ENCODE measurements at places on chromosomes 1 and 21.

- DNase-seq: no peak
These were observed 50.6 kb downstream of the CHML start for GRCh38 chr1:241589521-241589920.

DNA sequence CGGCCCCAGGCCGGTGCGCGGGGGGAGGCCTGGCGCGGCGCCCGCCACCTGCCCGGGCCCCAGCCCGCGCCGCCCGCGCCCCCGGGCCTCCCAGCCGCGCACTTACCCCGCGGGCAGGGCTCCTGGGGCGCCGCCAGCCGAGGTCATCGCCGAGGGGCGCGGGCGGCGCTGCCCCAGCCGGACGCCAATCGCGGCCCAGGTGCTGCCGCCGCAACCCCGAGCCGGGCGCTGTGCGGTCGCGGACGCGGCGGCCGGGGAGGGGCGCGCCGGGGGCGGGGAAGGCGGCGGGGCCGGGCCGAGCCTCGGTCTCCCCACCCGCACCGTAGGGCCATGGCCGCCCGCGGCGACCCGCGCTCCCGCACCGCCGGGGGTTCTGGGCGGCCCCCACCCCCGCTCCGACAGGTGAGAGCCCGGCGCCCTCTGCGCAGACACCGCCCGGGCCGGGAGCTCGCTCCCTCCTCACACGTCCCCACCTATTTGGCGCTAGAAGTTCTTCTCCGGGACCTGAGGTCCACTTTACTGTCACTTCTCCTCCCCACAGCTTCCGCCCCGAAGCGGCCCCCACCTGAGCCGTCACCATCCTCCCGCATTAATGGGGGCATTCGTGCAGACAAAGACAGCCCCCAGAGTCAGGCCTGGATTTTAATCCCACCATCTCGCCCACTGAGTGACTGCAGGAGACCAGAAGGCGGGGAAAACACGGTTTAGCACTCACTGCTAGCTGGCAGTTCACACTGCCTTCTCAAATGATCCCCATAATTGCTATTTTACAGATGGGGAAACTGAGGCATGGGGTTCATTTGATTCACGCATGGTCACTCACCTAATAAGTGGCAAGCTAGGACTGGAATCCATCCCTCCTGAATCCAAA lies at the start of gene TTC39A:
TSS of gene TTC39A (minus strand) at position 232 of the 871 bp plus-strand sequence. CDS start at position 147, 85 bp downstream.
- no peak for DNase-seq

DNA sequence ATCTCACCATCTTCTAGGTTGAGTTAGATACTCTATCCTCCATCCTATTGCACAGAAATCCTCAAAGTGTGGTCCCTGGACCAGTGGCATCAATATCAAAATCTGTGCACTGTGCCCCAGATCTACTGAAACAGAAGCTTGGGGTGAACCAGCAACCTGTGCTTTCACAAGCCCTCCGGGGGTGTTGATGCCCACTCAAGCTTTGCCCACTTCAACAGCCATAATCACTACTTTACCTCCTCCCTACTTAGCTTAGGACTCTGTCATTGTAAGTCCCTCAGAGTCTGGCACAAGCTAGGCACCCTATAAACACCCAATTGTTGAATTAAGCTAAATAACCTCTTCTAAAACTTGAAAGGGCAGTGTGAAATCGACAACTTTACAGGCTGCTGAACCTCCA lies 144.2 kb upstream of the SOD1 start:
- DNase-seq: no peak

GRCh38 chr1:70109241-70109640 lies 96.1 kb downstream of the LRRC40 start:
- no peak for DNase-seq

DNA sequence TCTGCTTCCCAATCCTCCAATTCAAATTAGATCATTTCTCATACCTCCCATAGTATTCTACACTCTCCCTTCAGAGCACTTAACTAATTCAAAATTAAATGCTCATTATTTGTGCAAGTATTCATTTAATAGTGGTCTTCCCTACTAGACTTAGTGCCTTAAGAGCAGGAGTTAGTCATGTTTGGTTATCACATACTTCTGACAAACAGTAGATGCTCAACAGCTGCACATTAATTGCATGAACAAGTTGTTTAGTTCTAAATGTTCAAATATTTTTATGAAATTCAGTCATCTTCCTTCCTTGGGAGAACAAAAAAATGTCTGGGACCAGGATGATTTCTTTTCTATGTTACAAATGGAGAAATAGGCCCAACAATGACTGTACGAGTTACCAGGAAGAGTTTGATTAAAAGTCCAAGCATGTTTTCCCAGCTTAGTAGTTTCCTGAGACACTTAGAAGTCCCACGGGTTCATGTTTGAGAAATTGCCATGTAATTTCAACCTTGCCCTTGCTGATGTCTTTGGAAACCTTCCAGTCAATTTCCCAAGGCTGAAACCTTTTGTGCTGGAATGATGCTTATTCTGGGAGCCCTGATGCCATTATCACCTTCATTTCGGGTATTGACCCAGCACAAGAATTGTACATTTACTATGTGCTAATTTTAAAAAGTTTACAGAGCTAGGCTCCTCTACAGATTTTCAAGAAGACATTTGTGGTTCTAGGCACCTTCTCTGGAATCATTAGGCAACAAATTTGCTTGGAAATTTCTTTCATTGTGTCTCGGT lies 437.9 kb upstream of the PLXNA2 start:
- no peak for DNase-seq

DNA sequence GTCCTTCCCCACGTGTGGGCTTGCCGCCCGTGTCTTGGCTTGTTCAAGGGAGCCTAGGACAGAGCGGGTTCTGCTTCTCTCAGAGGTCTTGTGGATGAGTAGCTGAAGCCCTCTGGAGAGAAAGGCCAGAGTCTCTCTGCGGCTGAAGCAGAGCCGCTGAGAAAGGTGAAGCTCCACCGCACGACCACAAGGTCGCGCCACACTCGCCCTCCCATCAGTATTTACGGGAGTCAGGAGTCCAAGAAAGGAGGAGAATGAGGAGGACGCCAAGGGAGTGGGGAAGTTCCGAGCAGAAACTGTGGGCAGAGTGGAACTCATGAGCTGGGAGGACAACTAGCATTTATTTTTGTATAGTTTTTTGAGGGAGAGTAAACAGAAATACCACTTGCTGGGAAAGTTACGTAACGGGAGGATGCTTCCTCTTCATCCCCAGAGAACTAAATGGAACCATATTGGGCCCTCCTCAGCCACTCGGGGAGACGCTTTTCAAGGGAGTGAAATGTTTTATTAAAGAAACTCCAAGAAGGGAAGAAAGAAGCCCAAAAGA lies 51.6 kb upstream of the HAO2 start:
- DNase-seq: no peak

- no peak for DNase-seq
These were observed 40.4 kb downstream of the EGLN1 start for GRCh38 chr1:231381729-231382128.

DNA sequence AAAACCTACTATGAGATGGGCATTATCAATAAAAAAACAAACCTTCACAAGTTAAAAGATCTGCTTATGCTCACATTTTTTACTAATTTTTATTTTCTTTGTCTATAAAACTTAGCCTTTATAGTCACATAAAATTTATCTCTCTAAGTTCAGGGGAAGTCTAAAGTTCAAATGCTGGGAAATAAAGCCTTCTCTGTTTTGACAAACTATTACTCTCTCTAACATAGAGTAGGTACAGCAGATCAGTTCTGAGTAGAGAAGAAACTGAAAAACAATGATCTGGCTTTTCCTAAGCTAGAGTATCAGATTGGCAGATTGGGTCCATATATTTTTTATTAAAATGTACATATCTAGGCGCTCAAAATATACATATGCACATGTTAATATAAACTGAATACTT lies 31.2 kb downstream of the C1orf141 start:
- no peak for DNase-seq

DNA sequence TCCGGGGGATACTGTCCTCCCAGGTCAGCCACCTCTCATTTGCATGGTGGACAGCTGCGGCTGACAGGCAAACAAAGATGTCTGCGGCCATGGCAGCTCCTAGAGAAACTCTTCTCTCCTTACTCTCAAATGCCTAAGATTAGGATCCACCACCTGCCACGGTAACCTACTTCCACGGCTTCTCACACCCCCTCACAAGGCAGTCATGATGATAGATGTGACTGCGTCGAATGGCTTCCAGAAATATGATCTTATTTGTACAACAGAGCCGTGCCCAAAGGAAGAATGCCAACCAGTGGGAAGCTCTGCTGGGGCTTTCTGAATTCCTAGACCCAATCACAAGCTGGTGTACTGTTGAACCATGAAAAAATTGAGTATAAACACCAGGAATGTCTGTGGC lies 73.4 kb downstream of the BACE2 start:
- no peak for DNase-seq

- no peak for DNase-seq
These were observed 12.1 kb downstream of the CAMK2N1 start for GRCh38 chr1:20473894-20474293.

GRCh38 chr1:172322219-172323061 lies 98.0 kb upstream of the C1orf105 start:
- no peak for DNase-seq

DNA sequence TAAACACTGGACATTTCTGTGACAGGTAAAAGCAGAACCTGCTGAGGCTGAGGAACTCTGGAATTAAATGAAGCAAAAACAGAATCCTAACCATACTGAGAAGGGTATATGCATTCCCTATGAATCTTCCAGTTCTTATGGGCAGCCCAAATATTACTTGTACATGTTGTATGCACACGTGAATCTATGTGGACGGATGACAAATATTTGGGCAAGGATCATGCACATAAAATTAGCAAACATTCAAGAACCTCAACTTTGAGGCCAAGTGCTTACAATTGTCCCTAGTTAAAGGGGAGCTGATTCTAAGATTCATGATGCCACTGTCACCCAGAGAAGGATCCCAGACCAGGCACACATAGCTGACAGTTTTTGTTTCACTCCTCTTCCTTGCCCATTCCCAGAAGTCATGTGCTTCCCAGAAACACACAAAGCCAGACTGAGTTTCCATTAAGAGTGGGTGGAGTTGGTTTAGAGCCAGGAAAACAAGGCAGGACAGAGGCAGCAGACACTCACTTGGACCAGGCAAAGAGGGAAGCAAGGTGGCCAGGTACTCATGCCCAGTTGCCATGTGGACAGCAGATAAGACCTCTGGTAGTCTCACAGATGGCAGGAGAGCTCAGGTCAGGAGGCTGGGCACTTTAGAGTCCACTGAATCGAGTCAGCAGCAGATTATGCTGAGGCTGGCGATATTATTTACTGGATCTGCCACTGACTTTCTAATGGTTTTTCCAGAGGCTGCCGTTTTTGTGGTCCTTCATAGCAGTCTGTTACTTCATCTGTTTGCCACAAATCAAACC lies 25.6 kb downstream of the AK2 start:
- no peak for DNase-seq

GRCh38 chr1:91637539-91637994 lies 136.9 kb downstream of the CDC7 start:
- no peak for DNase-seq

DNA sequence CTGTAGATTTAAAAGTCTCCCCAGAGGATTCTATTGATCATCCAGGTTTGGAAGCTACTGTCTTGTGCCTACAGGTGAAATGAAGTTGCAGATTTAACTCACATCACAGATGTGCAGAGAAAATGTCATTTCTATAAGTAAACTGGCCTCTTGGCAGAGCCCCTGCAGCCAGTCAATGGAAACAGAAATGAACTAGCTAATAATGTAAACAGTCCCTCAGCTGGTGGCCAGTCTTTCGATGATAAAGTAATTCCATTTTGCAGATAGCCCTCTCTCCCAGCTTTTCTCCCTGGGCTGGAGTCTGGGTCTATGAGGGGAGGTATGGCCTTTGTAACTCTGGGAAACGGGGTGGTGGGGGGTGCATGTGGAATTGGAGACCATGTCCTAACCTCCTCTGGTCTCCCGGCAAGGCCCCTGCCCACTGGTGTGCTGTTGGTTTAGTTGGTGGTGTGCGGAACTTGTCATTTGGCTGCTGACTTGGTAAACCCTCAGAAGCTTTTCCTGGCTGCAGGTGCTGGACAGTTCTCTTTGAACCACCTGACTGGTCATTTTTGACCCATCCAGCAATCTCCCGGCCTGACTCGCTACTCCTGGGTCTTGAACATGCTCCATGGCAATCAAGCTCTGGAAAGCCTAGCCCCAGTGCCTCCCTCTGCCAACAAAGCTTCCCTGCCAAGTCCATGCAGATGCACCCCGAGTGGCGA lies 14.9 kb downstream of the TBX19 start:
- DNase-seq: no peak

- no peak for DNase-seq
These were observed 549.7 kb upstream of the PLXNA2 start for GRCh38 chr1:208793861-208794345.

DNA sequence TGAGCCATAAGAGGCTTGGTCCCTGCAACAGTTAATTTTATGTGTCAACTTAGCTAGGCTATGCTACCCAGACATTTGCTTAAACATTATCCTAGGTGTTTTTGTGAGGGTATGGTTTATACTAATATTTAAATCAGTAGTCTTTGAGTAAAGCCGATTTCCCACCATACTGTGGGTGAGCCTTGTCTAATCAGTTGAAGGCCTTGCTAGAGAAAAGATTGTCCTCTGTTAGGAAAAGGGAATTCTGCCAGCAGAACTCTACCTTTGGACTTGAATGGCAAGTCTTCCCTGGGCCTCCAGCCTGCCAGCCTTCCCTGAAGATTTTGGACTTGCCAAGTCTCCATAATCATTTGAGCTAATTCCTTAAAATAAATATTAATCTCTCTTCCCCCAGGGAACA lies 23.9 kb downstream of the RHBDL2 start:
- DNase-seq: no peak

DNA sequence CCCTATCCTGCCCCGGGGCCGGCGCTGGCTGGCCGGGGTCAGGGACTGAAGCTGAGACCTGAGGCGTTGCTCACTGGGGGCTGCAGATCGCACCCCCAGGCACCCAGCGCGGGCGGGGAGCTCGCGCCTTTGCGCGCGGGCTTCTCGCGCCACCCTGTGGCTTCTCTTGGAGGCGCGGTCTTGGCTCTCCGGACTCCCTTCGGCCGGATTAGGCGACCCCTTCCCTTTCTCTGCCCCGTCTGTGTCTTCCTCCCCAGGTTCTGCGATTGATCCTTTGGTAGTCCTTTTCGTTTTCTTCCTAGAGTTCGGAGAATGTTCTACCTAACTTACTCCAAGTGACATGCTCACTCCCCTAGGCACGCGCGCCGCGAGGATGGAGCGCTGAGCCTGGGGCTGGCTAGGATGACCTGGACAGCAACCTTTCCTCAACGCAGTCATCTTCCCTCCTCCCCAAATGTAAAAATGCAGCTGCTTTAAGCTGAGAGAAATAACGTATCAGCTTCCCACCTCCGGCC lies 495 bp upstream of the NTRK1 start:
- DNase-seq: peak; percentile 72

All from activated CD8-positive, alpha-beta memory T cell treated with anti-CD3 and anti-CD28 coated beads, Interleukin-2, amount 50 U/mL, for 4 hours (primary cell).